Esophagus squamous epithelium (tissue), 5 donors: ENCODE measurements at places on chromosomes 7 and 10.

- no peak for DNase-seq
Observed at GRCh38 chr7:54841772-54842697, 83.0 kb upstream of the SEC61G start.

GRCh38 chr7:112571852-112572607, 91.2 kb downstream of the LSMEM1 start:
- no peak for DNase-seq

GRCh38 chr7:151699147-151699927, 177.6 kb downstream of the PRKAG2 start:
- no peak for DNase-seq

- no peak for DNase-seq
Observed at GRCh38 chr10:75663947-75664664, 232.7 kb downstream of the LRMDA start.
